Cardiac atrium fibroblast (primary cell): ENCODE measurements at places on chromosomes 11 and 22. TPM values are rescaled to one million over a fixed set of nuclear protein-coding genes. Genes with fewer than 3 reads are reported as not detected.

PDGFD gene
- total RNA-seq = 17.9 and 29.6 TPM in 2 replicates

PLAAT4 gene
- total RNA-seq = 11.5 and 28.3 TPM in 2 replicates

CCDC116 gene
- 0.16 TPM in 1 of 2 replicates, not detected in the other for total RNA-seq

GRIK4 gene
- not detected in 2 replicates for total RNA-seq

POU2AF2 gene
- not detected in 2 replicates for total RNA-seq

ADM gene
- total RNA-seq = 696 and 1,020 TPM in 2 replicates

TREH gene
- not detected in 2 replicates for total RNA-seq

APOL3 gene
- 12.5 and 14.7 TPM in 2 replicates for total RNA-seq

TRIM49 gene
- not detected in 2 replicates for total RNA-seq

CNGA4 gene
- total RNA-seq = not detected in 2 replicates

LDHAL6A gene
- not detected in 2 replicates for total RNA-seq

FJX1 gene
- total RNA-seq = 40.8 and 43.3 TPM in 2 replicates

TTC12 gene
- 9.9 and 13.9 TPM in 2 replicates for total RNA-seq

CSF2RB gene
- 0.18 and 2.6 TPM in 2 replicates for total RNA-seq

CELSR1 gene
- total RNA-seq = 2.3 and 5.5 TPM in 2 replicates

COX8A gene
- total RNA-seq = 423 and 461 TPM in 2 replicates

DMC1 gene
- under 0.01 TPM in 1 of 2 replicates, not detected in the other for total RNA-seq

TRIM48 gene
- total RNA-seq = not detected in 2 replicates

DDI1 gene
- total RNA-seq = not detected in 2 replicates

GLYATL2 gene
- 2.5 TPM in 1 of 2 replicates, not detected in the other for total RNA-seq

FSHB gene
- not detected in 2 replicates for total RNA-seq

LMO2 gene
- 10.3 and 12.3 TPM in 2 replicates for total RNA-seq

NAP1L4 gene
- 43.1 and 72.3 TPM in 2 replicates for total RNA-seq

RRM1 gene
- 28.2 and 36.8 TPM in 2 replicates for total RNA-seq

GUCY1A2 gene
- total RNA-seq = 2.1 and 6.0 TPM in 2 replicates

CST6 gene
- total RNA-seq = 0.32 TPM in 1 of 2 replicates, not detected in the other

PPP6R3 gene
- 60.9 and 61.2 TPM in 2 replicates for total RNA-seq

DDX25 gene
- not detected in 2 replicates for total RNA-seq

TRPM5 gene
- not detected in 2 replicates for total RNA-seq

MPPED2 gene
- not detected in 2 replicates for total RNA-seq

MAPK11 gene
- total RNA-seq = 12.6 and 14.4 TPM in 2 replicates

OR51V1 gene
- not detected in 2 replicates for total RNA-seq

PARVG gene
- not detected in 2 replicates for total RNA-seq

DAGLA gene
- total RNA-seq = 1.3 and 1.8 TPM in 2 replicates

BRSK2 gene
- total RNA-seq = 0.16 and 0.36 TPM in 2 replicates

SCGB1A1 gene
- total RNA-seq = not detected in 2 replicates

RTN4R gene
- total RNA-seq = 0.54 and 0.97 TPM in 2 replicates

MMP12 gene
- total RNA-seq = not detected in 2 replicates

RAG2 gene
- not detected in 2 replicates for total RNA-seq

C11orf52 gene
- total RNA-seq = 0.65 and 4.3 TPM in 2 replicates

C11orf16 gene
- total RNA-seq = not detected in 2 replicates

CDC42EP1 gene
- 90.3 and 92.3 TPM in 2 replicates for total RNA-seq
